CD4-positive, alpha-beta T cell (primary cell): ENCODE measurements at places on chromosomes 2 and 18. TPM values are rescaled to one million over a fixed set of nuclear protein-coding genes. Genes with fewer than 3 reads are reported as not detected.

DNA sequence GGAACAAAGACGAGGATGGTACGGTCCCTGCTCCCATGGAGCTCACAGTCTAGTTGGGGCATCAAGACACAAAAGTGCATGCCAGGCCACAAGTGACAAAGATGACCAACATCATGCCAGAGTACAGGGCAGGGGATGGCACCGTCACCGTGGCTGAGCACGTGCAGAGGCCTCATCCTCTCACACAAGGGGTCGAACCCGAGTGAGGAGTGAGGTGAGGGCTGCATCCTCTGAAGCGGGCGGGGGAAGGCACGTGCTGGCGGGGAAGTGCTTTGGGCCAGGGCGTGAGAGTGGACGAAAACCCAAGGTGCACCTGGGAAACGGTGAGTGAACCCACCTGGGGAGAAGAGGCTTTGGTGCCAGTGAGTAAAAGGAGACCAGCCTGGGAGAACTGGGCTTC is 41.0 kb downstream of the MRPL35 start:
- H3K27ac ChIP-seq: no peak overlapping the region
- peaks cover 7% of the 10 kb centered on the region for H3K4me1 ChIP-seq
- DNase-seq: no peak
- no peak overlapping the region for H3K4me3 ChIP-seq

The FOXD4L1 gene
- total RNA-seq: not detected

DNA sequence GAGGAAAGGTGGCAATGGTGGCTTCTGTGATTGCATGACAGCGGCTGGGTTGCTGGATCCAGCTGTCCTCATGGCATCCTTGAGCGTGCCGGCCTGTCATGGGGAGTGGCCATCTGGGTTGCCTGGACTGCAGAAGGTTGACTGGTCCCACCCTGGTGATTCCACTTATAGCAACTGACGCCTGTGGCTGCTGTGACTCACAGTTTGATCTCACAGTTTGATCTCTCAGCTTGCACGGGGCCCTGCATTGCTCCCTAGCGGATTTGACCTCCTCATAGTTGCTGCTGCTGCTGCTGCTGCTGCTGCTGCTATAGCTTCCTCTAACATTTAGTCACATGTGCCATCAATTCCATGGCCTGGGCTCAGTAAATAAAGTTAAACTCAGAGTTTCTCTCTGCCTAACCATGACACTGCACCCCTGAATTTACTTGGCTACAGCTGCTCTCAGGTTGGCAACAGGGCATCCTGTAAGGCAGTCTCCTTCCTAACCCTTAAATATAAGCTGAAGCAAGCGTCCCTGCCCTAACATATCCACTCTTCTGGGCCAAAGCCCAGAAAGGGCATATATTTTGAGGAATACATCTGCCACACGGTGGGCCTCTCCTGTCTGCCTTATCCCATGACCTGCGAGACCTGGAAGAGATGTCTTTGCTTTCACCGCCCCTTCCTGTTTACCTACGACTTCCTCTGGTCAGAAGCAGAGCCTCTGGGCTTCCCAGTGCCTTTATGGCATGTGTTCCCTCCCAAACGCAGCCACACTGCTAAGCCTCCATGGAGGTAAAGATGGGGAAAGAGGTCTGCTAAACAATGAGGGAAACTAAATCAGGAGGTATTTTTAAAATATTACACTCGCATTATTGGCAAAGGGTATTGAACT is 37.8 kb upstream of the CCDC150 start:
- H3K36me3 ChIP-seq: no peaks in the 10 kb centered on the region
- no peak overlapping the region for H3K4me3 ChIP-seq
- no peak for DNase-seq
- H3K27ac ChIP-seq: no peak overlapping the region

- no peak overlapping the region for H3K4me3 ChIP-seq
- H3K27me3 ChIP-seq: no peaks in the 10 kb centered on the region
- DNase-seq: no peak
- H3K36me3 ChIP-seq: no peaks in the 10 kb centered on the region
- no peak overlapping the region for H3K27ac ChIP-seq
These were observed 73.3 kb upstream of the FOSL2 start for GRCh38 chr2:28319118-28320008.

GRCh38 chr2:200944467-200945394 is 18.7 kb downstream of the ORC2 start:
- peak; percentile 3 for DNase-seq
- no peaks in the 10 kb centered on the region for H3K4me1 ChIP-seq
- H3K27me3 ChIP-seq: no peaks in the 10 kb centered on the region
- no peak overlapping the region for H3K4me3 ChIP-seq
- H3K36me3 ChIP-seq: peaks cover 72% of the 10 kb centered on the region

DNA sequence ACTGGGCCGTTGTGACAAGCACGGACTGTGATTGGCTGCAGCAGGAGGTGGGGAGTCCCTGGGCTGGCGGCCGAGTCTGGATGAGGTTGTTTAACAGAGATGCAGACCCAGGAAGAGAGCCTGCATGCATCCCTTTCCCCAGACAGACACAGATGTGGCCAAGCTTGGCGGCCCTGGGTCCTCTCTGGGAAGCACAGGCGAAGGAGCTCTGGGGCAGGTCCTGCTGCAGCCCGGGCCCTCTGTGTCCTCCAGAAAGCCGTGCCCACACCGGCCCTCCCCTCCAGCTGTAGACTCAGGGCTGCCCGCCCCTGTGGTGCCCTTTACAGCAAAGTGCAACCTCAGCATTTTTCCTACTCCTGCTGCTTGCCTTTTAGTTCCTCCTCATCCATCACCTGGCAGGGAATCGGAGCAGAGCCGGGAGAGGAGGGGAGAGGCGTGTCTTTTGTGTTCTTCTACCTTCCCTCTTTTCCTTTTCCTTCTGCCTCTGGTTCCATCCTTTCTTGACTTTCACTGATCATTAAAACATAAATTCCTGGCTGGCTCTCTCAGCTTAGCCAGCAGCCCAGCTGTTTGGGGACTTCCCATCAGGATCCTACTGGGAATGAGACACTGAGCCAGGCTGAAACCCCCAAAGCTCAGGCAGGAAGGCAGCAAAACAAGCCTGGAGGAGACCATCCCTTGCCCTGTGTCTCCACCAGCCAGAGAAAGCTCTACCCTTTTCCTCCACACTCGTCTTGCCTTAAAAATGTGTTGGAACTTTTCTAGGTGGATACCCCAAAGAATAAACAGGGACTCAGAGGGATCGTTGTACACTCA is 75.0 kb downstream of the CTIF start:
- H3K4me3 ChIP-seq: no peak overlapping the region
- no peak for DNase-seq
- H3K4me1 ChIP-seq: no peaks in the 10 kb centered on the region

The DPP4 gene
- total RNA-seq: 15.5 TPM

The SNORC gene
- 1.2 TPM for total RNA-seq

GRCh38 chr2:55703350-55703749 is 9.7 kb upstream of the PNPT1 start:
- no peaks in the 10 kb centered on the region for H3K27me3 ChIP-seq
- H3K4me3 ChIP-seq: no peak overlapping the region
- no peak for DNase-seq
- no peaks in the 10 kb centered on the region for H3K36me3 ChIP-seq
- no peak overlapping the region for H3K27ac ChIP-seq
- H3K4me1 ChIP-seq: no peaks in the 10 kb centered on the region

- no peaks in the 10 kb centered on the region for H3K27me3 ChIP-seq
- no peak overlapping the region for H3K27ac ChIP-seq
- no peak overlapping the region for H3K4me3 ChIP-seq
- DNase-seq: no peak
- peaks cover 49% of the 10 kb centered on the region for H3K36me3 ChIP-seq
These were observed 4.2 kb downstream of the GPBAR1 start for GRCh38 chr2:218264773-218265561.

- H3K27ac ChIP-seq: no peak overlapping the region
- no peaks in the 10 kb centered on the region for H3K36me3 ChIP-seq
- H3K4me1 ChIP-seq: no peaks in the 10 kb centered on the region
These were observed 39.9 kb upstream of the ELOA2 start for GRCh38 chr18:47075098-47075883.

The HOXD8 gene
- not detected for total RNA-seq

The NEU2 gene
- total RNA-seq: not detected

GRCh38 chr2:181198183-181198864 is 217.9 kb downstream of the UBE2E3 start:
- H3K27me3 ChIP-seq: no peaks in the 10 kb centered on the region
- H3K27ac ChIP-seq: peak overlapping the region; percentile 8
- H3K4me1 ChIP-seq: peaks cover 9% of the 10 kb centered on the region
- no peak overlapping the region for H3K4me3 ChIP-seq
- H3K36me3 ChIP-seq: no peaks in the 10 kb centered on the region

The PDCD1 gene
- 9.5 TPM for total RNA-seq

GRCh38 chr2:54680397-54681041 is 42.9 kb upstream of the EML6 start:
- no peak overlapping the region for H3K4me3 ChIP-seq
- no peaks in the 10 kb centered on the region for H3K27me3 ChIP-seq
- H3K4me1 ChIP-seq: peaks cover 6% of the 10 kb centered on the region
- DNase-seq: no peak

The MAPK4 gene
- total RNA-seq: not detected

GRCh38 chr2:106053116-106053515 is 141.0 kb downstream of the UXS1 start:
- H3K36me3 ChIP-seq: no peaks in the 10 kb centered on the region
- H3K27me3 ChIP-seq: no peaks in the 10 kb centered on the region
- no peak overlapping the region for H3K27ac ChIP-seq
- no peak overlapping the region for H3K4me3 ChIP-seq

- H3K4me1 ChIP-seq: peaks cover 4% of the 10 kb centered on the region
- H3K27me3 ChIP-seq: no peaks in the 10 kb centered on the region
- H3K36me3 ChIP-seq: no peaks in the 10 kb centered on the region
These were observed 118.7 kb downstream of the LYPD6B start for GRCh38 chr2:149156971-149157740.

The CCDC141 gene
- 31.5 TPM for total RNA-seq

The VAMP8 gene
- 32.3 TPM for total RNA-seq

The IL1R1 gene
- 0.49 TPM for total RNA-seq

The SH3RF3 gene
- 5.2 TPM for total RNA-seq

The ACMSD gene
- not detected for total RNA-seq

DNA sequence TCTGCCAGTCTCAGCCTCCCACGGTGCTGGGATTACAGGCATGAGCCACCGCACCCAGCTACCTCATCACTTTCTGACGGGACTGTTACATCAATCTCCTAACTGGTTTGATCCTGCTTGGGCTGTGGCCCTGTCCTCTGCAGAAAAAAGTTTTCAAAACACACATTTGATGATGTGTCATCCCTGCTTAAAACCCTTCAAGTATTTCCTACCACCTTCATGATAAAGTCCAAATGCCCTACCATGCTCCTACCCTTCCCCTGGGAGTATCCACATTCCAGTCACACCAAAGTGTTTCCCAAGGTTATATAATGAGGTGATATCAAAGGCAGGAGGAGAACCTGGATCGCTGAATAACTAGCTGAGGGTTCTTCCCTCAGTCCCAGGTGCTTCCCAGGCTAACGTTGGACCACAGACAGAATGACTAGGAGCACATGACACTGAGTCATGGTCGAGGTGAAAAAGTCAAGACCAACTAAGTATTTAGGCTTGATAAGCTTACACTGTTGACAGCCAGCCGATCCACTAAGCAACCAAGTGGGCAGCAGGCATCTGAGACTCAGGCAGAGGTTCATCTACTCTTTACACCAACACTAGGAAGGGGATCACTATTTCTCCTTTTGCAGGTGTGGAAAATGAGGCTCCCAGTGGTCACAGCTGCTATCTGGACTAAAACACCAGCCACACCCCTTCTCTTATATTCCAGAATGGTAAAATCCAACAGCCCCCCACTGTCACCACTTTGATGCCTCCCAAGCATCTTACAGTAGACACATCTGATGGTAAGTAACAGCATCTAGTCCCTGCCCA is 31.8 kb downstream of the CYRIA start:
- H3K4me1 ChIP-seq: peaks cover 14% of the 10 kb centered on the region
- no peak overlapping the region for H3K27ac ChIP-seq
- no peak for DNase-seq
- no peaks in the 10 kb centered on the region for H3K27me3 ChIP-seq

DNA sequence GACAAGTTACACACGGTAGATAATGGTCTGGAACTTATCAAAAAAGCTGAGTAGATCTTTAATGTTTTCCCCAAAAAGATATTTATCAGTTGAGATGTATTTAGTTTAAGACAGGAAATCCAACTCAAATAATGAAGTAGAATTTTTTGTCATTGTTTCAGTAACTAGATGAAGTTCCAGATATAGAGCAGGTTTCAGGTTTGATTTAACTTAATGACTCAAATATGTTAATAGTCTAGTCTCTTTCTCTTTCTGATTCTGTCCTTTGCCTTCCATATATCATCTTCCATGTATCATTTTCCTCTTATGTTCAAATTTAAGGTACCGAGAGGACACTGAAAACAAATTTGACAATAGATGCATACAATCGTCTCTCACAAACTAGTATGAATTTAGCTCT is 23.6 kb upstream of the DOCK10 start:
- no peak overlapping the region for H3K4me3 ChIP-seq
- DNase-seq: no peak
- no peaks in the 10 kb centered on the region for H3K36me3 ChIP-seq
- H3K27ac ChIP-seq: no peak overlapping the region

The DQX1 gene
- 0.22 TPM for total RNA-seq

GRCh38 chr2:151862700-151863099 is 34.5 kb upstream of the ARL5A start:
- no peak overlapping the region for H3K4me3 ChIP-seq
- H3K4me1 ChIP-seq: no peaks in the 10 kb centered on the region
- H3K27ac ChIP-seq: no peak overlapping the region
- H3K27me3 ChIP-seq: no peaks in the 10 kb centered on the region

- no peak overlapping the region for H3K27ac ChIP-seq
- no peaks in the 10 kb centered on the region for H3K4me1 ChIP-seq
- no peaks in the 10 kb centered on the region for H3K36me3 ChIP-seq
- no peaks in the 10 kb centered on the region for H3K27me3 ChIP-seq
These were observed 18.4 kb upstream of the KANSL1L start for GRCh38 chr2:210189452-210190138.

The VWC2L gene
- not detected for total RNA-seq

The SYT4 gene
- total RNA-seq: 0.31 TPM

DNA sequence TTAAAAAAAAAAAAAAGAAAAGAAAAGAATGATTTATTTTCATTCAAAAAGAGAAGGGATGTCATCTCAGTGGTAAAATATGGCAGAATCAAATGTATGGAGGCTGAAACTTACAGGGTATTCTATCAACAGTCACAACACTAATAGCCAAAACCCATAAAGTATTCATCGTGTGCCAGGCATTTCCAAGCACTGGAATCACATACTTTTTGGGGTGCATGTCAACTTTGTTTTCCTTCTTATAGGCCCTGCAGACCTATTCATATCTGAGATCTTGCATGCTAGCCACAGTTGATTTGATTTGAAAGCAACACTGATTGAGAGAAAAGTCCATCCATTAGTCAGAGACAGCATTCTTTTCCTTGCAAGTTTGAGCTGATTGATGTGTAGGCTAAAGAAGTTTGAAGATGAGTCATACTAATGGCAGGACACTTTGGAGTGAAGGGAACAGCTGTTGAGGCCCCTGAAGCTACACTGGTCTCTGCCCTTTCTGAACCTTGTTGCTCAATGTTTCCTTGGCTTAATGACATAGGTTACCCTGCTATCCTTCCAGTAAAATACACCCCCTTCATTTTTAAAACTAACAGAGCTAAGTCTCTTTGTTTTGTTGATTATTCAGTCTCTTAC is 22.0 kb downstream of the KATNAL2 start:
- H3K4me1 ChIP-seq: peaks cover 4% of the 10 kb centered on the region
- H3K27me3 ChIP-seq: no peaks in the 10 kb centered on the region

- no peak for DNase-seq
- H3K36me3 ChIP-seq: no peaks in the 10 kb centered on the region
- H3K27ac ChIP-seq: no peak overlapping the region
These were observed 127.5 kb downstream of the TWIST2 start for GRCh38 chr2:238975408-238975807.
